ENCODE measurements at places on chromosomes 3 and 15.

GRCh38 chr3:81197386-81197785, 564.1 kb downstream of the GBE1 start:
- no peak for DNase-seq

DNA sequence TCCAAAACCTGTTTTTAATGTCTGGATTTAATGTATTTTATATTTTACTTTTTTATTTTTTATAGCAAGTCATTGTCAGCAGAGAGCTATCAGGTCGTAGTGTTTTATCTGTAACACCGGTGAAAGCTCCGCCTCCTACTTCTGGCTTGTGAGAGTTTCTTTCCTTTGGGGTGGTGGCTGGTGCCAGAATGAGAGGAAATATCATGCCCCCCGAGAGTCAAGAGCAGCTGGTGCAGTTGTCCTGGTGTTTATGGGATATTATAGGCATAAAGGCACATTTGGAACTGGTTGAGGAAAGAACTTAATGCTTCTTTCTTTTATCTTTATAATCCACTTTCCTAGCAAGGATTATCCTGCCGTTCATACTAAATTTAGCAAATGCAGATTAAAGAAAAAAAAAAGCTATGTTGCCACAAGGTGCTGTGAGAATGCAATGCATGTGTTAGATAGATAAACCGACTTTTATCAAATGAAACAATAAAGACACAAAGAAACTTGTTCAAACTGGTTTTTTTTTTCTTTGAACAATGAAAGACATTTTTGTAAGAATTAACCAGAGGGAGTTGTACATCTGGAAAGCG, 260.1 kb upstream of the PLSCR5 start:
- DNase-seq = no peak

GRCh38 chr3:50345586-50346234, at the start of gene ZMYND10:
ZMYND10 (minus strand) TSS chr3:50345732; CDS start chr3:50345579, 153 bp downstream.
- peak; percentile 52 for DNase-seq

DNA sequence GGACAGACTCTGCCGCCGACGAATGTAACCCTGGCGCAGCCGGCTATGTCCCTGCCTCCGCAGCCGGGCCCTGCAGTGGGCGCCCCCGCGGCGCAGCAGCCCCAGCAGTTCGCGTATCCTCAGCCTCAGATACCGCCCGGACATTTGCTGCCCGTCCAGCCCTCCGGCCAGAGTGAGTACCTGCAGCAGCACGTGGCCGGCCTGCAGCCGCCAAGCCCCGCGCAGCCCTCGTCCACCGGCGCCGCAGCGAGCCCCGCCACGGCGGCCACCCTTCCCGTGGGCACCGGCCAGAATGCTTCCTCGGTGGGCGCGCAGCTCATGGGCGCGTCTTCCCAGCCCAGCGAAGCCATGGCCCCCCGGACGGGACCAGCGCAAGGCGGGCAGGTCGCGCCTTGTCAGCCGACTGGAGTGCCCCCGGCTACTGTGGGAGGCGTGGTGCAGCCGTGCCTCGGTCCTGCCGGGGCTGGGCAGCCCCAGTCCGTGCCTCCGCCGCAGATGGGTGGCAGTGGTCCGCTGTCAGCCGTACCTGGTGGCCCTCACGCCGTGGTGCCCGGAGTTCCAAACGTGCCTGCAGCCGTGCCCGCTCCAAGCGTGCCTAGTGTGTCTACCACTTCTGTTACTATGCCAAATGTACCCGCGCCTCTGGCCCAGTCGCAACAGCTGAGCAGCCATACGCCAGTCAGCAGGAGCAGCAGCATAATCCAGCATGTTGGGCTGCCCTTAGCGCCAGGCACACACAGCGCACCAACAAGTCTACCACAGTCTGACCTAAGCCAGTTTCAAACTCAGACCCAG, 2.4 kb downstream of the TSC22D2 start:
- DNase-seq = no peak

- no peak for DNase-seq
These were observed 1.5 kb upstream of the EEFSEC start for GRCh38 chr3:128151758-128152274.

DNA sequence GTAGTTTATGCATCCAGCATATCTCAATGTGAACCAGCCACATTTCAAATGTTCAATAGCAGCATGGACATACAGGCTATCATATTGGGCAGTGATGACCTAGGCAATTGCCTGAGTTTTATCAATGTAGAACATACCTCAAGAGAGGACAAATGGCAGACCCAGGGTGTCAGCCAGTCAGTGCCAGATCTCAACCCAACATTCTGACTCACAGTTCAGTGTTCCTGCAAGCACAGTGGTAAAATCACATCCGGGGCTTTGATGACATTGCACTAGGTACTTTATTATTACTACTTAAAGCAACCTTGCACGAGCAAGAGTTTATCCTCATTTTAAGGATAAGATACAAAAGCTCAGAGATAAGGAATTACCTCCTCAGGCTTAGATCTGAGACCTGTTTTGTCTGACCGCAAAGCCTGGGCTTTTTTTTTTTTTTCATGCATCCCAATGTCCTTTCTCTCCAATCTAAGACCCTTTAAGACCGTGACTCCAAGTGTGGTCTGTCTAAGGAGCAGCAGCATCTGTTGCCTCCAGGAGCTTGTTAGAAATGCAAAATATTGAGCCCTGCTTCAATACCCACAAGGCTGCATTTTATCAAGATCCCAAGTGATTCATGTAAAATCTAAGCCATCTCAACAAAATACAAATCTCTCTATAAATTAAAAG, 60.1 kb downstream of the SLC12A1 start:
- DNase-seq = no peak

- DNase-seq = peak; percentile 11
These were observed 528 bp downstream of the LPCAT4 start for GRCh38 chr15:34366271-34367065.

DNA sequence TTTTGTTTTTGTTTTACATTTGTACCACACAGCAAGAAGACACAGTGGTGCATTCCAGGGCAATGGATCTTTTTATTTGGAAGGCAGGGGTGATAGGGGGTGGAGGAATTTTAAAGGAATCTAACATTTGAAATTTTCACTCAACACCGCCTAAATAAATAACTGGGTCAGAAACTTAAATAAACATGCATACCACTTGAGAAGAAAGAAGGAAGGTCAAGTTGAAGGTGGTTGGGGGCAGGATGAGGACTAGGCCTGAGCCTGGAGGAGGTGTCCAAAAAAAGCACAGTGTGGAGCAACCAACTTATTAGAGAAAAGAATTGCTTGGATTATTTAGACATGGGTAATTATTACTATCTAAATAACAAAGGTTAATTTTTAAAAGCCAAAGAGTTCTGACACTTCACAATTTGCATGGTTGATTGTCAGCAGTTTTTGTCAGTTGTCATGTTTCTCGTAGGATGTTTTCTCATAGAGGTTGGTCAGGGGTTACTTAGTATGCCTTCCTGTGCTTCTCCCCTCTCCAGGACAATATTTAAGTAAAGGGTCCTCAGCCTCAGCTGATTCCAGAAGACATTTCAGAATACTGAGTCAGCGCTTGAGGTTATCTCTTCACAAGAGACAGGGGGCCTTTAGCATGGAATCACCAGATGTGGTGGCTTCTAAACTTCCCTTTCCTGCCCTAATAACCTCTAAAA, 173.7 kb upstream of the SLC2A2 start:
- no peak for DNase-seq

GRCh38 chr15:77584201-77584600, 48.5 kb downstream of the LINGO1 start:
- DNase-seq = no peak

DNA sequence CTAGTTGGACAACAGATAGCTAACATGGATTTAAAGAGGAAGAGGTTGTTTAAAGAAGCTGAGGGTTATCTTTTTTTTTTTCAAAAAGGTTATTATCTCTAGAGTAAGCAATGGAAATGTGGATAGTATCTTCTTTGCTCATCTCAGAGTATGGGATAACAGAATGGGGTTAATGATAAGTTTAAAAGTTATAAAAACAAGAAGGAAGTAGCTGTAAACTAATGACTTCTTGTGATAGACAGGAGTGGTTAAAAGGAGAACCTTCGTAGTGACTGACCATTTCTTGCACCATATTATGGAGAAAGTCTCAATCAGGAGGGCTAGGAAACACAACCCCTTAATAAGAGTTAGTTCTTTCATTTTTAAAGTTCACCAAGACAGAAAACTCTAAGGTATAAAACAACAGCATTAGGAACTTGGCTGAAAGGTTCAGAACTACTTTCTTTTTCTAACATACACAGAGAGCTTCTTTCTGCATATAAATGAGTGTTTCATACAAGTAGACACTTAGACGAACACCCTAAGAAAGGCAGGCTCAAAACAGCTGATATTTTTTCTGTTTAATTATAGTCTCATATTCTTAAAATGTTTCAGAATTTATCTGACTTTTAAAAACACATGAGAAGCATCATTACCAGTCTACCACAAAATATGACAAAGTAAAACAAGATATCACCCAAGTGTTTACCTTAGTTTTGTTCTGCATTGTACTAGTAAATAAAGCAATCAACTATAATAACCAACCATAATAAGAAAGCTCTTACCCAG, 140.0 kb downstream of the MEIS2 start:
- DNase-seq = no peak

DNA sequence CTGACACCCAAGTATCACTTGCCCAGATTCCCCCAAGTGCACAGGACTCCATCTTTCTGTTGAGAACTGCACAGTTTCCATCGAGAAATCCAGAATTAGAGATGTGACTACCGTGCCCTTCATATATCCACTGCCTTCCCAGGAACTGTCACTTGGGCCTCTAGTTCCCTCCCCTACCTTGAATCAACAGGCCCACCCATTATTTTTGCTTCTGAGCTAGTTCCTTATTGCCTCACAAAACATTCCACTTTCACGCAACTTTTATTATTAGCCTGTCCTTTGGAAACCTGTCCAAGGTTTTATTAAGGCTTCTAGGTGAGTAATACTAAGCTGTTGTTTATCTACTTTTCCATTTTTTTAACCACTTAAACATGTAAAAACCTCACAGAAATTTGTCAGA, 17.1 kb upstream of the SLC30A4 start:
- no peak for DNase-seq

GRCh38 chr3:128453501-128454309, 13.0 kb downstream of the DNAJB8 start:
- DNase-seq = no peak

DNA sequence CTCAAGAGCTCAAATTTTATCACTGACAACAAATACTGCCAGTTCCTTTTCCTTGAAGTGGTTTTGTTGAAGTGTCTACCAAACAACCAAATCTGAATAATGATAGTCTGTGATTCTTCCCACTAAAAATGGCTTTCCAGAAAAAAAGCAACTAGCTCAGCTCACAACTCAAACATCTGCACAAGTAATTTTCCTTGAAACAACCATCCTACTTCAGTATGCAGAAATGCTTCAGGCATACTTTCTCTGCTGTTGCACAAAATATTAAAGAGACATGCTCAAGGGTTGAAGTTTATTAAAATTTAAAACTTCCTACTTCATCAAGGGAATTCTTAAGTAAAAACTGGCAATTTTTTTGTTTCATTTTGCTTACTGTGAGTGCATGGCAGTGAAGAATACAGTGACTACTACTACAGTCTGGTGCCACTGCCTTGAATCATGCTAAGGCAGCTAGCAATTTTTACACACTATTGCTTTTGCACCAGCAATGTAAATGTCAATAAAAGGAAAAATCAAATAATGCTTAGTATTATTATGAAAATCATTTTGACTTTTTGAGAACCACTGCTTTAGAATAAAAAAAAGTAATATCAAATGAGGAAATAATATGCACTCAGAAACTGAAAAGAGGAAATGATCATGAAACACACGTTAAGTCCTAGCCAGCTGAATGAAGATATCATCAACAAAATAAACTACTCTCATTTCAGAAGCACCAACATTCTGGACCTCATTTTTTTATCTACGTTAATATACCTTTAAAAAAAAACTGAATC, 33.6 kb downstream of the VPS13C start:
- no peak for DNase-seq

DNA sequence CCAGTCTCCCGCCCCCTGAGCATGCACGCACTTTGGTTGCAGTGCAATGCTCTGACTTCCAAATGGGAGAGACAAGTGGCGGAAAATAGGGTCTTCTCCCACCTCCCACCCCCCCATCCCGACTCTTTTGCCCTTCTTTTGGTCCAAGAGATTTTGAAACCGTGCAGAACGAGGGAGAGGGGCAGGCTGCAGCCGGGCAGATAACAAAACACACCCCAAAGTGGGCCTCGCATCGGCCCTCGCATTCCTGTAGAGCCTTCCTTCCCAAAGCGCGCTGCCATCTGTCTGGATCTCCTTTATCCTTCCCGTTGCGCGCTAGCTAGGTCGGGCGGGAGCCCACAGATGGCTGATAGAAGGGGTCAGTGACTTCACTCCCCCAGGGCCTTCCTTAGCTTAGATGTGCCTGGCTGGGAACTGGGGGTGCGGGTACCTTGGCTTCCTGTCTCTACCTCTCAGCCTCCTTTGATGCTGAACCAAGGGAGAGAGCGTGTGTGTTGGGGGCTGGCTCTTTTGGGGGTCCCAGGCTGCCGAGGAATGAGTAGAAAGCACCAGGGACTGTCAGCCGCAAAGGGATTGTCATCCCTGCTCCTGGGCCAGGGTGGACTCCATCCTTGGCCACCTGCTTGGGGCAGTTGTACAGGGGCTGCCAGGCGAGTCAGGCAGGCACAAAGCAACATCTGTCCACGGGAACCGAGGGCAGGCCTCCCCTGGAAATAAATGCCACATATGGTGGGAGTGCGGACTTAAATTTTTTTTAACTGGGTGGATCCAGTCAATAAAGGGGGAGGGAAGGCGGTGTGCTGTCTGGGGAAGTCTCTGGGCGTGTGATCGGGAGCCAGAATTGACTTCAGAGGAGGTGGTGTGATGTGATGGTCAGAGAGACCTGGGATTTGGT, 1.8 kb downstream of the SMAD3 start:
- no peak for DNase-seq

- no peak for DNase-seq
These were observed 3.9 kb downstream of the EPM2AIP1 start for GRCh38 chr3:36989005-36989404.

- no peak for DNase-seq
These were observed 127.3 kb downstream of the EEFSEC start for GRCh38 chr3:128280481-128281052.

DNA sequence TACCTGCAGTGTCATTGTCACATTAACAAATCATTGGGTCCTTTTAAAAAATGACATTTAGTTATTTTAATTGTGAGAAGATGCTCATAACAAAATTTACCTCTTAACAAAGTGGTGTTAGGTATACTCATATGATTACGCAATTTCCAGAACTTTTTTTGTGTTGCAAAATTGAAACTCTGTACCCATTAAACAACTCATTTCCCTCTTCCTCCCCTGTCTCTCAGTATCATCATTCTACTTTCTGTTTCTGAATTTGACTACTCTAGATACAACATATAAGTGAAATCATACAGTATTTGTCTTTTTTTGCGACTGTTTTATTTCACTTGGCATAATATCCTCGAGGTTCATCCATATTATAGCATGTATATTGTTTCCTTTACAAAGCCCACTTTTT, 58.7 kb upstream of the CHST2 start:
- DNase-seq = no peak

- no peak for DNase-seq
These were observed 170.2 kb downstream of the SUCNR1 start for GRCh38 chr3:152043620-152044019.

DNA sequence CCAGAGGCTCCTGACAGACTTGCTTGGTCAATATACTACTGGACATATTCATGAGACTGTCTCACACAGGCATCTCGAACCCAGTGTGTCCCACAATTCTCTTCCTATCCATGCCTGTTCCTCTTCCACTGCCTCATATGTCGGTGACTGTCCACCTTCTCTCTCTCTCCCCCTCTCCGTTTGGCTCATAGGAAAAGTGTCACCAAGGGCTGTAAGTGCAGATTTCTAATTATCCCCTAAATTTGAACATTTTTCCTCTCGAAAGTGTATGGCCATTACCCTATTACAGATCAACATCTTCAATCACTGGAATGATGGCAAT, 22.5 kb upstream of the MUC20 start:
- DNase-seq = no peak

GRCh38 chr15:51190424-51191068, 95.8 kb upstream of the TNFAIP8L3 start:
- DNase-seq = no peak

Data from activated CD4-positive, alpha-beta T cell treated with anti-CD3 and anti-CD28 coated beads, Interleukin-2, amount 50 U/mL, for 24 hours (primary cell).